ENCODE measurements at places on chromosomes 1 and 21. TPM values are rescaled to one million over a fixed set of nuclear protein-coding genes. Genes with fewer than 3 reads are reported as not detected.

UBL4B gene
- not detected for total RNA-seq

RAVER2 gene
- total RNA-seq, result 0.29 TPM

C8B gene
- not detected for total RNA-seq

LCE3D gene
- total RNA-seq, result 0.32 TPM

KRTAP19-3 gene
- total RNA-seq, result not detected

DISP1 gene
- total RNA-seq, result 2.9 TPM

TRIM45 gene
- 1.9 TPM for total RNA-seq

SLC35F3 gene
- total RNA-seq, result not detected

DIO1 gene
- total RNA-seq, result not detected

DISP3 gene
- total RNA-seq, result not detected

RGS4 gene
- total RNA-seq, result 174 TPM

MTARC1 gene
- total RNA-seq, result 2.5 TPM

AADACL4 gene
- not detected for total RNA-seq

TNNT2 gene
- 156 TPM for total RNA-seq

RNF223 gene
- total RNA-seq, result not detected

AGT gene
- 0.19 TPM for total RNA-seq

Data from LHCN-M2 (cell line).